ENCODE measurements at places on chromosomes 12 and 14.

GRCh38 chr12:2391740-2392331 lies 339.0 kb downstream of the CACNA1C start:
- DNase-seq = no peak

DNA sequence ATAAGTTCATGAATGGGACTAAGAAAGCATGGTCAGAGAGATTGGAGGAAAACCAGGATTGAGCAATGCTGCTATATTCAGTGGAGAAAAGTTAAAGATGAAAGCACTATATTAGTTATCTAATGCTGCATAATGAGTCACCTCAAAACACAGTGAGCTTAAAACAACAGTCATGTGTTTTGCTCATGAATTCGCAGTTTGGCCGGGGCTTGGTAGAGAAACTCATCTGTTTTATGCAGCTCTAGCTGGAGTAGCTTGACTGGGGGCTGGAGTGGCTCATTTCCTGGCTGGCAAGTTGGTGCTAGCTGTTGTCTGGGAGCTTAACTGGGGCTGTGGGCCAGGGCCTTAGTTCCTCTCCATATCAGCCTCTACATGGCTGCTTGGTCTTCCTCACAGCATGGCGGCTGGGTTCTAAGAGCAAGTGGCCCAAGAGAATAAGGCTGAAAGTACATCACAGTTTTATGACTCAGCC lies 90.1 kb downstream of the ADCK1 start:
- no peak for DNase-seq

- DNase-seq = no peak
These were observed 39.1 kb upstream of the CCDC63 start for GRCh38 chr12:110807640-110808039.

GRCh38 chr12:80195074-80195726 lies 95.9 kb downstream of the OTOGL start:
- peak; percentile 26 for DNase-seq

DNA sequence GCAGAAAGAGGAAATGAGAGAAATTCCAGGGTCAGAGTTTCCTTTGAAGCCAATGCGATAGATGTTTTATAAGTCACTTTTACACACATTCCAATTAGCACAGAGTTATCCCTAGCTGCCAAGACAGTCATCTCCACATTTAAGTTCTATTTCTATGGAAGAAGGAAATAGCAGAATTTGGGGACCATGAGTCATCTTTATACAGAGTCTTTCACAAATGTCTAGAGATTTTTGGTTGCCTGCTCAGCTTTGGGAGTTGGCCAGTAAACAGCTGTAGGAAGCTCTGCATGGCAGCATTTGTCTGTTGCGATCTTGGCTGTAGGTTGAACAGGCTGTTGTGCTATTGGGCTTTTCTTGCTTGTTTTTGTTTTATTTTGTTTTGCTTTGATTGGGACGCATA lies 884.3 kb downstream of the GALC start:
- DNase-seq = no peak

DNA sequence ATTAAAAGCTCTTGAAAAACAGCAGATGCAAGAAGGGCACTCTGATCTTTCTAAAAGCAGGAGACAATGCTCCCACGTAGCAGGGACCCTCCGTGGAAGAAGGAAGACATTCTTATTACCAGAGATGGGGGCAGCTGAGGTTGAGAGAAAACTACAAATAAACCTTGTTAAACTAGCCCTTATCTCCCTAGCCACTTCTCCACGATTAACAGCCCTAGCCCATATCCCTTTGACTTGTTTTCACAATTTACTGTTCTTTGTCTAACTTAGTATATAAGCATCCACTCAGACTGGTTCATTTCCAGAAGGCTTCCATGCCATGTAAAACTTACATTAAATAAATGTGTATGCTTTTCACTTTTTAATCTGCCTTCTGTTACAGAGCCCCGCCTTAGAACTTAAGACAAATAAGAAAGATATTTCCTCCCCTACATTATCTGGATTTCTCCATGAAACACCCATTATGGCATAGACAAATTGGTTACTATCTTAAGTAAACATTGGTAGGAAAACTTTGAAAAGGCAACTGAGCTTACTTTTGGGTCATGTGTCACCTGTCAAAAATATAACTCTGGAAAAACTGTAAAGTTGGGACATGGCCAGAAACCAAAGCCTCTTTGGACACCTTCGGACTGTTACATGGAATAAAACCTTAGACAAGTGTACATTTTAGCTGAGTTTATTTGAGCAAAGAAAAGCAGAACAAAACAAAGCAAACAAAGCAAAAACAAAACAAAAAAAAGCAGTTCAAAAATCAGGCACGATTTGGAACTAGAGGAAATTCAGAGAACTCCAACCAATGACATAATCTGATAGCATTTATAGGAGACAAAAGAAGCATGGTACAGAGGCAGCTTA lies 4.9 kb upstream of the RNASE1 start:
- no peak for DNase-seq

GRCh38 chr12:107064243-107064642 lies 29.1 kb downstream of the CRY1 start:
- no peak for DNase-seq

DNA sequence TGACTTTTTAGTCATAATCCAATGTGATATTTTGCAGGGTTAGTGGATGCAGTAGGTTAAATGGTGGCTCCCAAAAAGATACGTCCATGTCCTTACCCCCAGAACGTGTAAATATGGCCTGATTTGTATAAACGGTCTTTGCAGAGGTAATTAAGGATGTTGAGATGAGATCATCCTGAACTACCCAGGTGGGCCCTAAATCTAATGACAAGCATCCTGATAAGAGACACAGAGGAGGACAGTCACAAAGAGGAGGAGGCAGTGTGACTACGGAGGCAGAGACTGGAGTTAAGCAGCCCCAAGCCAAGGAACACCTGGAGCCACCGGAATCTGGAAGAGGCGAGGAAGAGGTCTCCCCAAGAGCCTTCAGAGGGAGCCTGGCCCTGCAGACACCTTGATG lies 293.4 kb downstream of the ZFP36L1 start:
- no peak for DNase-seq

DNA sequence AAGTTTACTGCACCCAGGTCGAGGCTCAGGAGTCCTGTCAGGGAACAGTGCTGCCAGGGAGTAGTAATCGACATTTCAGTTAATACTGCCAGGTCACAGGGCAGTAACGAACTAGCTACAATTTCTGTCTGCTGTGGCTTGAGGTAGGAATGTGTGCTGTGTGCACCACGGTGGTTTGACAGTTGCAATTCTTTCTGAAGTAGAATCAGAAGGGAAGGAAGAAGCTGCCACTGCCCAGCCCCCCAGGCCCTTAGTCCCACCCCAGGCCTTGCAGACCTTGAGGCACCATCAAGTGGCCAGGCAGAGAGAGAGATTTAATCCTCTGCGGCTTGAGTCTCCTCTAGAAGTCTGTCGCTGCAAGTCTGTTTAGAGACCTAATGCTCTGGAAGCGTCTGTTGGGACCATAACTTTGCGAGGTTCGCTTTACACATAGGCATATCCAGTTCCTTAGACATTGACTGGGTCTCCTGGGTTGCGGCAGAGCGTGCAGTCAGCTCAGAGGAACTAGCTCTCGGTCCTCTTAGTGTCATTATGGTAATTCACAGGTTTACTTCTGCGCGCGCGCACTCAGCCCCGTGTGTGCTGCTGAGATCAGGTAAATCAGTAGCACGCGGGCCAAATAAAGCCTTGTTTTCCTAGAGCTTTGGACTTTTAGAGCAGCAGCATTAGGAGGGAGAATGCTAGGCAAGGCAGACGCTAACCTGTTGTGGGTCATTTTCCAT lies 9.8 kb downstream of the NKX2-1 start:
- no peak for DNase-seq

GRCh38 chr12:74988156-74988555 lies 221.5 kb downstream of the KCNC2 start:
- DNase-seq = no peak

DNA sequence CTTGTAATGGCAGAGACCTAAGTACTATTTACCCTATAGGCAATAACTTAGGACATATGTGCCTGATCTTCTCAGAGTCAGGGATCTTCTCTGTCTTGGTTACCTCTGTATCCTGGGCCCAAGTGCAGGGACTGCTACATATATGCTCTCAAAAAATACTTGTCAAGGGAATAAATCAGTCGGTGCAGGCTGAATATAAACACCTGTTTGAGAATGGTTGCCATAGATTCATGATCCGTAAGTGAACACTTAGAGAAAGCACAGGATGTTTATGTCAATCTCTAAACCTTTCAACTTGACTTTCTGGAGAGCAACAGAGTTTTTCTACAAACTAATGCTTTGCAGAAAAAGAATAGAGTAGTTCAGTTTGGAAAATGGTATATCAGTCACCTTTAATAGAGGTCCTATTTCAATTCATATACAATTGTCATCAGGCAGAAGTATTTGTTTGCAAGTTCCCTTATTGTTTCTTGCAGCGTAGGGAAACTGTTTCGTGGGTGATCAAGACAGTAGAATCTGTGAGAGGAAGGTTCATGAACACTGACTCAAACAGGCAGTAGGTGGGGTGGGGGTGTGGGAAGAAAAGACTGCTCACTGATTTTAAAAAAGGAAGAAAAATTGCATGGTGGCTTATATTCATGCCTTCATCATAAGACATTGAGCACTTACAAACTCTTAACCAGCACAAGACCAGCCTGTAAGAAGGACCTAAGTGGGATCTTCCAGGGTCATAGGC lies 6.0 kb upstream of the UBE2N start:
- DNase-seq = no peak

- no peak for DNase-seq
These were observed 104.7 kb upstream of the IFNG-AS1 start for GRCh38 chr12:67884596-67884995.

DNA sequence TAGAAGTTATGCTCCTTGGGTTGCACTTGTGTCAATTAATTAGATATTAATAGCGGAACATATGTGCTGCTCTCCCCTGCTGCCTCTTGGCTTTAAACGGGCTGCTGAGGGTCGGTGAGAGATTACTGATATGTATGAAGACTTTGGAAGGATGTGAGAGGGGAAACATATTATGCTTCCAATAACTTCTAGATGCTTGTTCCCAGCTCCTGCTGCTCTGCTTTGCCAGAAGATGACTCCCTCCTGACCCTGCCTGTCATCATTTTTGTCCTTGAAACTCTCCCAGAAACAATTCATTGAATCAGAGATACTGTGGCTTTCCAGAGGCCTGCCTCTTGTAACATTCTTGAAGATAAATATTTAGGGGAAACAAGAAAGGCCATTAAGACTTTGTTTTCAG lies 300.1 kb upstream of the STXBP6 start:
- DNase-seq = no peak

DNA sequence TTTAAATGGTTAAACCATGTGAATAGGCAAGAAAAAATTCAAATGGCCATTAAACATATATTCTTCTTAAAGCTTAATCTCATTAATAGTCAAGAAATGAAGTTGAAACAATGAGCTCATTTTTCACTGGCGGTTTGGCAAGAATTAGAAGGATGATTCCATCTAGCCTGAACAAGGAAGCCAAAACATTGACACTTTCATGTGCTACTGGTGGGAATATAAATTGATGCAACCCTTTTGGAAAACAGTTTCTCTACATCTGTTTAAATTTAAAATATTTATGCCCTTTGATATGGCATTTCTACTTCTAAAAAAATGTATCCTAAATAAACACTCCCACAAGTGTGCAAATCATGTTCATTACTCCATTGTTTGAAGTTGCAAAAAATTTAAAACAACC lies 174.7 kb upstream of the HIF1A start:
- DNase-seq = no peak

GRCh38 chr14:21042918-21043317 lies 756 bp downstream of the RNASE7 start:
- no peak for DNase-seq

GRCh38 chr12:115255962-115256361 lies 572.0 kb upstream of the TBX3 start:
- DNase-seq = no peak

- DNase-seq = no peak
These were observed 72.6 kb upstream of the REP15 start for GRCh38 chr12:27623645-27624044.

- DNase-seq = no peak
These were observed 523 bp downstream of the GTF2H3 start for GRCh38 chr12:123634142-123634561.

DNA sequence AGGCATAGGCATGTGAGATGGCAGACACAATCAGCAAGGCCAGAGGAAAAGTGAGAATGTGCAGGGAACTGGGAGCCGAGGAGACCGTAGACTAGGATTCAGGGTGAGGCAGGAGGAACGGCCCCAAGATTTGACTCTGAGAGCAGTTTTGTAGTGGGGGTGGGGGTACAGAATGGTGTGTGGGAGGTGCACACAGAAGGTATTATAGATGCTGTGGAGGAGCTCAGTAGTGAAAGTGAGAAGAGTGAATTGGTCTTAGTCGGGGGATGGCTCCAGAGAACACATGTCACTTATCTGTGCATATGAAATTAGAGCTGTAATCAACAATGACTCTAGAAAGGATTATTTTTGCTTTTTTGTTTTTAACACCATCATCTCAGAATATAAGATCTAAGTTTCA lies 11.9 kb downstream of the ZNF664 start:
- no peak for DNase-seq

DNA sequence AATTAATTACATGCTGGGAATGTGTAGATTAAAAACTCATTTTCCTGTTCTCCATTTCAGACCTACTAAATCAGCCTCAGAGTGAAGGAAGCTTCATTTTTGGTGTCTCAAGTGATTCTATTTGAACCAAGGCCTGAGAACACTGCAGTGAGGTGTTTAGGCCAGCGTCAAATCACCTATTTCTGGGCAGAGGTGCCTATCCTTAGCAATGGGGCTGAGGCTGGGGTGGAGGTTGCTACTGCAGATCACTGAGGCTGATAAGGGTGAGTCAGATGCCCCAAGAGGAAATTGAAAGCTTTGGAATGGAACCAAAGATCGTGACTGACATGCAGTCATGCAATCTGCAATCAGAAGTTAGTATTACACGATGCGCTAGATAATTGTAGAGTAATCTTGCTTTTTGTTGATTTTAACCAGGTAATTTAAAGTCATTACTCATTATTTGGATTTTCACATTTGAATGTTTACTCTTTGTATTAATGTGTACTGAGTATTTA lies 4.4 kb downstream of the TXNRD1 start:
- peak; percentile 48 for DNase-seq

DNA sequence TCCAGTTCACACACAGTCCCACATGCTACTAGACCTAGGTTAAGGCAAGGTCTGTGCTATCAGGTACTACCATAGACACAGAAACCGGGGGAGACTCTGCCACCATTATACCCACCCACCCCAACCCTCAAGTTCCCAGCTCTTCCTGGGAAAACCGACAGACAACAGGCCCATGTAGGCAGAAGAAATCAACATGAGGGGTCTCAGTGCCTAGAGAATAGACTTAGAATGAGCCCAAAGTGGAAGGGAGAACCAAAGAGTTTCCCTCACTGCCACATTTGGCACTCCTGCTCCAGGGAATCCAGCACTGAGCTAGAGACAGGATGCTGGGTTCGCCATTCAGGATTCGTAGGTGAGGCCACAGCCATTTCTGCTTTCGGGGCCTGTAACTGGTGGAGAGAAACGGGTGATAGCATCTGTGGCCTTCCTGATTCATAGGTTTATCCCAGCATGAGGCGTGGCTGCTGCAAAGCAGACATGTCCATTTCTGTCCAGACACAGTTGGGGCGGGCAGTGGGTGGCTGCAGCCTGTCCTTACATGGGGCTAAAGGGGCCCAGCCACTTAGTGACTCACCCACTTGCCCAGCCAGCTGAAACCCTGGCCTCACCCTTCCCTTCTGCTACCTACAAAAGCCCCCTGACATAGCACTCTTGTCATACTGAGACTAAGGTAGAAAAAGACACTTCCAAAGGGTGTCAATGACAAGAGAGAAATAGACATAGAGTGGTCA lies 69.4 kb downstream of the IRF2BPL start:
- no peak for DNase-seq
